ENCODE measurements at places on chromosomes 6 and 20.

DNA sequence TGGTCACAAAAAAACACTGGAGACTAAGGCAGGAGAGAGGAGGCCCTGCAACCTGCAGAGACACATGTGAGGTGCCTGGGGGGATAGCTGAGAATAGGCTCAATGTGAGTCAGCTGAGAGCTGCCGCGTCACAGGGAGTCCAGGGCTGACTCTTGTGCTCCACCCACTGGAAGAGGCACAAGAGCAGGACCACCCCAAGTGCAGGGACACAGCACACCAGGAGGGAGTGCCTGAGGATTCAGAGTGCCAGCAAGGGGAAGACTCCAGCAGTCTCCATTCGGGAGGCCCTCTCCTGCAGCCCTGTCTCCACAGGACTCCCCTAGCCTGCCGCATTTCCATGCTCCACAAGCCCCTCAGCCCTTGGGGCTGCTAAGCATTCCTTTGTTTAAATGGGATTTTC lies 105.5 kb downstream of the HUS1B start:
- DNase-seq, result peak; percentile 44

DNA sequence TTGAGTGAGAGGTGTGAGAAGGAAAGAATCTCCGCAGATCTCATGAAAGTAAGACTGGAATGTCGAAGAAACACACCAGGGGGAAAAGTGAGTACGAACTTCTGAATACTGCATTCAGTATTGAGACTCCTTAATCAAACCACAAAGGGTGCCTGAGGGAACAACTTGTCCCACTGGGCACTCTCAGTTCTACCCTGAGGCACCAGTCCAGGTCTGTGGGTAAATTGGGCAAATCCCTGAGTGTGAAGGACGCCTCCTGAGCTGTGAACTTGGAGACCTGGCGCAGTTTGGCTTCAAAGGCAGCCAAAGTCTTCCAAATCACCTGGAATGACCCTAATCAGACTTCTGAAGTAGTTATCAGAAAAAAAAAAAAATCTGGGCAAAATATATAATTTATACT lies 329.7 kb downstream of the BTBD9 start:
- no peak for DNase-seq

GRCh38 chr20:62232770-62233645 lies 5.3 kb upstream of the OSBPL2 start:
- no peak for DNase-seq

- peak; percentile 73 for DNase-seq
These were observed 4.1 kb downstream of the ATP9A start for GRCh38 chr20:51763965-51764602.

GRCh38 chr6:163630572-163630971 lies 216.1 kb downstream of the QKI start:
- no peak for DNase-seq

- DNase-seq, result no peak
These were observed 15.1 kb upstream of the ZSCAN9 start for GRCh38 chr6:28209753-28210535.

DNA sequence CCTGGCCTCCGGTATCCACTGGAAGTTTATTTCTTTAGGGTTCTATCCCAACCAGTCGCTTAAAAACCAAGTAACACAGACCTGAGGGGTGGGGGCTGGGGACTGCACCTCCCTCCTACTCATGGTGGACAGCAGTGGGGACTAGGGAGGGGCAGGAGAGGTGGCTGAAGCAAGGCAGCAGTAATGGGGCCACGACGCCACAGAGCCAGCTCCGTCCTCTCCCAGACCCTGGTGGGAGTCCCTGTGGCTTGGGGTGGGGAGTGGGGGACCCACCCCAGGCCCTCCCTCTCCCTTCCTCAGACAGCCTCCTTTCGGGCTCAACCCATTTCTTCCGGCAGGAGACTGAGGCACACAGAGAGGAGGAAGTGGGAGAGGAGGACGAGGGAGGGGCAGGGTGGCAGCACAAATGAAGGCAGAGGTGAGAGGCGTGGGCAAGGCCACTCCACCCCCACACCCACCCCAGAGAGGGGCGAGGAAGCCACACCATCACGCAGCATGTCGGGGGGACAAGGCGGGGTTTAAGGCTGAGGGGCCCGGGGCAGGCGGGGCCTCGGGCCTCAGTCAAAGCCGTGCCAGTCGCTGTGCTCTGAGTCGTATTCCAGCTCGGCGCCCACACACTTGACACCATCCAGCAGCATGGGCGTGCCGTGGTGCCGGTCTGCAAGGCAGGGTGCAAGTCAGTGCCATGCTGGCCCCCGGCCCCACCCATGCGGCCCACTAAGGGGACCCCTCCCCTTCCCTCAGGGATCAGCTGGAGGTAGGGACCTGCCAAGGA lies 13.9 kb downstream of the ADISSP start:
- no peak for DNase-seq

DNA sequence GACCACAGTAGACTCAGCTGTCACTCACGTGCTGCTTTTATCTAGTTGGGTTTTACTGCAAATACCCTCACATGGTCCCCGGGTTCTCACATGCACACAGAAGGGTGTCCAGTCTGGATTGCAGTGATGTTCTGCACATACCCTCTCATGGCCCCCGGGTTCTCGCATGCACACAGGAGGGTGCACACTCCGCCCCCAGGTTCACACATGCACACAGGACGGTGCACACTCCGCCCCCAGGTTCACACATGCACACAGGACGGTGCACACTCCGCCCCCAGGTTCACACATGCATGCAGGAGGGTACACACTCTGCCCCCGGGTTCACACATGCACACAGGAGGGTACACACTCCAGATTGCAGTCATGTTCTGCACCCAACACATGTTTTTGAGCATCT lies 224.3 kb downstream of the ERMARD start:
- DNase-seq, result no peak

DNA sequence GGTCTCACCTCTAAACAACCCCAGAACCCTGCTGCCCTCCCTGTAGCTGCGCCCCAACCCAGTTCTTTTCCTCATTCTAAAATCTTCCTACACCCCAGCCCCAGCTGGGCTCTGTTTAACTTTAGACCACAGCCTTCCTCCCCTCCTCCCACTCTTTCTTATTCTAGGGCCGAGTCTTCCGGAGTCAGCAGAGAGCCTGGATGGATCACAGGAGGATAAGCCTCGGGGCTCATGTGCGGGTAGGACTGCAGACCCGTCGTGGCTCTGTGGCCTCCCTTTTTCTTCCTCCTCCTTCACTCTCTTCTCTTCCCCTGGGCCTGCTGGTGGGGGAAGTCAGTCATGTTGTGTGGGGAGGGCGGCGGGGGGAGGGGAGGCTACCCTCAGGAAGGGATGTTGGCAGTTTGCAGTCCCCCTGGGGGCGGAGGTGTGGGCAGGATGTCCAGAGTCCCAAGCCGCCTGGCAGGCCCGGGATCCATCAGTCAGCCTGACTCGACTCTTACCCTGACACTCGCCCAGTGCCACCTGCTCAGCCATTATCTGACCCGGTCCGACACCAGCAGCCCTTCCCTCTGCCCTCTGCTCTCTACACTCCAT lies 8.1 kb downstream of the CAPN11 start:
- DNase-seq, result no peak

GRCh38 chr6:148703900-148704299 lies 42.9 kb upstream of the UST start:
- no peak for DNase-seq

- DNase-seq, result peak; percentile 69
These were observed 20.5 kb downstream of the GCLC start for GRCh38 chr6:53524455-53524815.

DNA sequence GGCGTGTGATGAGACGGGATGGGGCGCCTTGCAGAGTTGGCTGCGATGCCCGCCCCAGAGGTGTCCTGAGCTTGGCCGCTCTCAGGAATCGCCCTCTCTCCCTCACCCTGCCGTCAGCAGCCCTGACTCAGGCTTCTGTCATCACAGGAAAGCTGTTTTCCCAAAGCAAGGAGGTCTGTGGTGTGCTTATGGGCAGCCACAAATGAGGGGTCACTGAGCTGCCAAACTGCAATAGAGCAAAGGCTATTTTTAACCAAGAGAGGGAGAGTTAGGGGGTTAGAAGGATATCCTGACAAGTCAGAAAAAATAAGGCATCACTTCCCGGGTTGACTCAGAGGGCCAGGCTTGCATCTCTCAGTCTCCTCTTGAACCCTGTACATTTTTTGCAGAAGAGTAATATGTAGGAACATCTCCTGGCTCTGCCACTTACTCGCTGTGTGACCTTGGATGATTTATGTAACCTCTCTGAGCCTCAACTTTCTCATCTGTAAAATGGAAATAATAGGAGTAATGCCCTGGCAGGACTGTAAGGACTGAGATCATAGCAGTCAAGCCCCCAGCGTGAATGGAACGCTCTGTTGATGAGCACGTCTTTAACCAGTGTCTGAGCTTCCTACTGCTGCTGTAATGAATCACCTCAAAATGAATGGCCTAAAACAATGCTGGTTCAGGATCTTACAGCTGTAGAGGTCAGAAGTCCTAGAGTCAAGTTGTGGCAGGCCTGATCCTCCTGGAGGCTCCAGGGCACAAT lies 181.9 kb downstream of the NFATC2 start:
- peak; percentile 100 for DNase-seq

GRCh38 chr6:134351615-134352474 lies 33.9 kb upstream of the SGK1 start:
- DNase-seq, result no peak

DNA sequence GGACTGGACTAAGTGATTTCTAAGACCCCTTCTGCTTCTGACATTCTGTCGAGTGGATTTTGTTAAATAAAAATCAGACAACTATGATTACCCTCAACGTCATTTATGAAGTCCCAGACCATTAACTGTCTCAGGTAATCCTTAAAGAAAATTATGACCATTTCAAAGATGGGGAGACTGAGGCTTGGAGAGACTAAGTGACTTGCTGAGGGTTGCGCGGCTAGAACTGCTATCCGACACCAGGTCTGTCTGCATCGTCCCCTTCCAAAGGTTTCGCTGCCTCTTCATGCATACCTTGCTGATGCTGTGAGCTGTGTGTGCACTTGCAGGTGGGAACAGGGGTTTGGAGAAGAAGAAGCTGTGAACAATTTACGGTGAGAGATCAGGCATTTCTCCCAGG lies 3.1 kb downstream of the SNPH start:
- DNase-seq, result no peak

DNA sequence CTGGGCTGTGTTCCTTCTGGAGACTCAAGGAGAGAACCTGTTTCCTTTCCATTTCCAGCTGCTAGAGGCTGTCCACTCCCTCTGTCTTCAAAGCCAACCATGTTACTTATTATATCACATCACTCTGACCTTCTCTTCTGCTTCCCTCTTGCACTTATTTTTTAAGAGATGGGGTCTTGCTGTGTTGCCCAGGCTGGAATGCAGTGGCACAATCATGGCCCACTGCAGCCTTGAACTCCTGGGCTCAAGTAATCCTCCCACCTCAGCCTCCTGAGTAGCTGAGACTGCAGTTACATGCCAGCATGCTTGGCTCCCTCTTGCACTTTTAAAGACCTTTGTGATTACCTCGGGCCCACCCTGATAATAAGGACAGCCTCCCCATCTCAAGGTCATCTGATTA lies 160.0 kb upstream of the DTNBP1 start:
- no peak for DNase-seq

Data from fibroblast of mammary gland (primary cell).